ENCODE measurements at places on chromosomes 1 and 21.

DNA sequence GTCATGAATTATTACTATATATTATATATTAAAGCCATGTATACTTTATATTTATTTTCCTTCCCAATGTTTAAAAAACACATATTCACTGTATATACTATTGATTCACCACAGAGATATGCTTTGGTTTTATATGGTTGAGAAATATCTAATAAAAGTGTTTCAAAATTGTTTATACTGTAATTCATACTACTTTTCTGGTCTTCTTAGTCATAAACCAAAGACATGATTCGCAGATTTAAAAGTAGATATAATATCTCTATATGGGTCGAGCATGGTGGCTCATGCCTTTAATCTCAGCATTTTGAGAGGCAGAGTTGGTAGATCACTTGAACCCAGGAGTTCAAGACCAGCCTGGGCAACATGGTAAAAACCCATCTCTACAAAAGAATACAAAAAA is 738.4 kb downstream of the USP25 start:
- no peak for DNase-seq

DNA sequence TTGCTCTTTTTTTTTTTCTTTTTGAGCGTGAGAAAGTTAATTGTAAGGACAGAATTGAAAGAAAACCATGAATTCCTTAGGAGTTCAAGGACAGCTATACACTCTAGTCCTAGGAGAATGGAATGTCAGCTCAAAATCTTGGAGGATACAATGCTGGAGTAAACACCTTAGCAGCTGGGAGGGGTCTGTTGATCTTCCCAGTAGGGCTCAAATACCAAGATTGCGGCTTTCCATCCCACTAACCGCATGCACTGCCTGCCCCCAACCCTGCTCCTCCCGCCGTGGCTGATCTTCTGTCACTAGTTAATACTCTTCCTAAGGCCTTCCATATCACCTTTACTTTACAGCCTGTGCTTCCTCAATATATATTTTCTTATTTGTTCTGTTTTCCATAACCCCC is 2.6 kb upstream of the PDC start:
- no peak for DNase-seq

DNA sequence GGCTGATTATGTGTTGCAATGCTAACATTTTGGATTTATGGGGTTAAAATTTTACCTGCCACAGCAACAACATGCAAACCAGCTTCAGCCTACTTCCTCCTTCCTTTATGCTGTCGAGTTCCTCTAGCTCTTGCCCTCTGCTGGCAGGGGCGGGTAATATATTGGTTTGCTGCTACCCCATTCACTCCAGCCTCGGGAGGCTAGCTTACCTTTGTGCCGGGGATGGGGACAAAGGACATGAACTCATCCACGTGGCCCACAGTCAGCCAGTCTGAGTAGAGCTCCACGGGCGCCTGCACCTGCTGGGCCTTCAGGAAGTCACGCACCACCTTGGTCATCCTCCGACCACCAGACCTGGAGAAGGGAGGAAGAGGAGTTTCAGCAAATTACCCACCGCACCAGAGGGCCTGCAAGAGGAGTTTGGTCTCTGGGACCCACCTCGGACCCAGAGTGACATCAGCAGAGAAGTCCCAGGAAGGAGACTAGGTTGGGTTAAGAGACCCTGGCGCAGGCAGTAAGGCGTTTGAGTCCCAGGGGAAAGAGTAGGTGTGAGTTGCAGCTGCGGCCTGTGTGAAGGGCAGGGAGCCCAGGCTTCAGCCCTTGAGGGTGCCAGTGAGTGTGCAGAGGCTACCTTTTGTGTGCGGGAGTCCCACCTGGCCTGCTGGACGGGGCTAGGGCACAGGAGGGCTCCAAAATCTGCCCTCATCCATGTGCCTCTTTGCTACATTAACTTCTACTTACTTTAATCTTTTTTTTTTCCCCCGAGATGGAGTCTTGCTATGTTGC is 21.8 kb upstream of the SDHB start:
- no peak for DNase-seq

- DNase-seq, result no peak
These were observed 228.2 kb downstream of the KIF26B start for GRCh38 chr1:245382981-245383380.

DNA sequence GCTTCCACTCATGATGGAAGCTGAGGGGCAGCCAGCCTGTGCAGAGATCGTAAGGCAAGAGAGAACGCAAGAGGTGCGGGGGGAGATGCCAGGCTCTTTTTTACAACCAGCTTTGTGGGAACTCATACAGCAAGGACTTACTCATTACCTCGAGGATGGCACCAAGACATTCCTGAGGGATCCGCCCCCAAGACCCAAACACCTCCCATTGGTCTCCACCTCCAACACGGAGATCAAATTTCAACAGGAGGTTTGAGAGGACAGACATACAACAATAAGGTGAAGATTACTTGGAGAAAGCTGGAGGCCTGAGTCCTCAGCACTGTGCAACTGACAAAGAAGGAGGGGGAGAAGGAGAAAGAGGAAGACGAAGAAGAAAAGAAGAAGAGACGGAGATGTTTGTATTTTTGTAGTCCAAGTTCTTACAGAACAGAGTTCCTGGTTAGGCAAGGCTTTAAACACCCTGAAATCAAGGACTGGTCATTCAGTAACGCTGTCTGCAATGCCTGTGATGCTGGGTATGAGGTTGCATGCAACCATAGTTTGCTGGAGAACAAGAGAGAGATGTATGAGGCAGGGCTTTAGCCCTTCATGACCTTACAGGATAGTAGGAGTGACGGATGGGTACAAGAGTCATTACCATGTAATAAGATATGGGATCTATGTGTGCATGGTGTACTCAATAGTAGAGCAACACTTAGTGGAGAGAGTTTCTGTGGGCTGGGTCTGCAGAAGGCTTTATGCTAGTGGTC is 19.7 kb upstream of the GALNT2 start:
- peak; percentile 52 for DNase-seq

GRCh38 chr1:15290382-15290781 is 43.4 kb downstream of the FHAD1 start:
- DNase-seq, result peak; percentile 37

DNA sequence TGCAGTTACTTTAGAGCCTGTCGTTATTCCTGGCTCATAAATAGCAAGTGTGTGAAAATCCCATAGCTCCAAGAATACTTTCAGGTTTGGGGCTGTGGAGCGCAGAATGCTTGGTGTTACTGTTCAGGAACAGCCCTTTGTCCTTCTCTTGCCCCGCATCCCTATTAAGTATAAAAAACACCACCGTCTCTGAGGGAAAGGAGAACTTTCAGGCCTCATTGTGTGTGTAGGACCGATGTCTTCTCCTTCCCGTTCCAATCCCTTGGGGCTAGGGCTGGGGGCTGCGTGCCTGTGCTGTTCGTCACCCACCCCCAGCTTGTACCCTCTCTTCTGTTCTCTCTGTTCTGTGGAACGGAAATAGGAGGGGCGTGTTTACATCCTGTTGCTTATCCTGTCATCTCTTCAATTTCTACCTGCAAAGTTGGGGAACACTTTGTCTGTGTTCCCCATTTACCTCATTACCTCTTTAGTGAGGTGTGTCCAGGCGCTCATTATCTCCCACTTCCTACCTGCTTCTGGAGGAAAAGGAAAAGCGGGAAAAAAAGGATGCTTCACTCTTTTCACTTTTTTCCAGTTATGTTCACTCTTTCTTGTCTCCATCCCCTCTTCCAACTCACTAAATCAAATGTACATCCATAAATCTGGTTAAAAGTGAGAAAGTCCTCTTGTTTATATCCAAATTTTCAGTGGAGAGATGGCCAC is 788 bp upstream of the TXNIP start:
- no peak for DNase-seq

- no peak for DNase-seq
These were observed 30.0 kb upstream of the SLC19A1 start for GRCh38 chr21:45572231-45572630.

- DNase-seq, result no peak
These were observed 36.1 kb downstream of the PHC2 start for GRCh38 chr1:33394770-33395169.

DNA sequence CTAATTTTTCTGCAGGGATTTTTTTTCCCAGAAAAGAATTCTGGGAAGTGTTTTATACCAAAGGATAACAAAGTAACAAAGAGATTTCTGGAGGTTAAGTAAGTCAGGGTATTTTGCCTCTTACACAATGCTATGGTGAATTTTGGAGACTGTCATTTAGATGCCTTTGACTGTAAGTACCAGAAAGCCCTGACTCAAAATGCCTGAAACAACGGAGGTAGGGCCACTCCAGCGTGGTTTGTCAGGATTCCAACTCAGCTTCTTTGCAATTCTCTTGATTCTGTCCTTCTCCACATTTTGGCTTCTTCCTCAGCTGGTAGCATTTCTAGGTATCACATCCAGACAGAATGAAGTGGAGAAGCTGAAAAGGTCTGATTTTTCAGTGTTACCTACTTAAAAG is 106.5 kb downstream of the UCHL5 start:
- no peak for DNase-seq

GRCh38 chr1:57272150-57272549 is 151.7 kb downstream of the DAB1 start:
- DNase-seq, result no peak

DNA sequence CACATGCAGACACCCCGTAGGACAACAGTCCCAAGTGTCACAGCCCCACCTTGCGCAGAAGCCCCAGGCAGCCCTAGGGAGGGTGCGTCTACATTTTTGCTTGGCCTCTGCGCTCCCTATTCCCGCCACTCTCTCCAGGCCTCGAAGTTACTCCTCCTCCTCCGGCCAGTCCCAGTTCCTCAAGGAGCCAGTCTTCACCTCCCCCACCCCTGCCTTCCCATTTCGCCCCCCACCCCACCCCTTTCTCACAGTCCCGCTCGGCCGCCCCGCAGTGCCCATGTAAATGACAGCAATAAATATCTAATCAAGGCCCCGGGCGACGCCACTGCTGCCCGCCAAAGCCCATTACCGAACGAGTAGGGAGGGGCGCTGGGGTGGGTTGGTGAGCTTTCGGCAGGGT is 3.2 kb downstream of the DMBX1 start:
- DNase-seq, result no peak

DNA sequence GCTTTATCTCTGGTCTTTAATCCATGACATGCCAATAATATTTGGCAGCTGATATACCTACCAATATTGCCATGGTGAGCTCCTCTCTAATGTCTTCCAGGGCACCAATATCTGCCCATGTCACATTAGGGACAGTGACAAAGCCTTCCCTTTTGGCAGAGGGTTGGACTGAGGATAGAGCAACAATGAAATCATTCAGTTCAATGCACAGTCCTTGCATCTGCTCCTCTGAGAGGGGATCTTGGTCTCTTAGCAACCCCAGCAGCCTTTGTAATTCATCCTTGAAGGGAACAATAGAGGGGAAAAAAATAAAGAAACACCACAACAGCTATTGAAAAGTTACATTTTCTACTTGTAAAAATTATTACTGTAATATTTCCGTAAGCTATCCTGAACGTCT is 42.3 kb downstream of the NVL start:
- no peak for DNase-seq

DNA sequence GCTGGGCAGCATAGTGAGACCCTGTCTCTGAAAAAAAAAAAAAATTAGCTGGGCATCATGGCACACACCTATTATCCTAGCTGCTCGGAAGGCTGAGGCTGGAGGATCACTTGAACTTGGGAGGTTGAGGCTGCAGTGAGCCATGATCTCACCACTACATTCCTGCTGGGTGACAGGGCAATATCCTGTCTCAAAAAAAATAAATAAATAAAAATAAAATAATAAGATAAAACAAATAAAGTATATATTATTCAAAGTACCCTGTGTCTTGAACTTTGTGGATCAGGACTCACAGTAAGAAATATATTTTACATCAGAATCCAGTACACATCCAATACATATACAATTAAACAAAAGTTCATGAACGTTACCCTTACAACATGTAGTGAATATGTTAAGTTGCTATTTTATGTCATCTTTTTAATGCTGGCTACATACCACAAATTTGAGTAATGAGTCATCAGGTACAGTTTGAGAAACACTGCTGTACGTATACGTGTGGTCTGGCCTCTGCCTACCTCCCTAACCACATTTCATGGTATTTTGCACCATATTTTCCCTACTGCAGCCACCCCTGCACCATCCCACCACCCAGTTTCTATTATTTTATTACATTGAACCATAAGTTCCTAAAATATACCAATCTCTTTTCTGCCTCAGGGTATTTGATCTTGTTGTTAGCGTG is 4.4 kb downstream of the NME7 start:
- peak; percentile 90 for DNase-seq

DNA sequence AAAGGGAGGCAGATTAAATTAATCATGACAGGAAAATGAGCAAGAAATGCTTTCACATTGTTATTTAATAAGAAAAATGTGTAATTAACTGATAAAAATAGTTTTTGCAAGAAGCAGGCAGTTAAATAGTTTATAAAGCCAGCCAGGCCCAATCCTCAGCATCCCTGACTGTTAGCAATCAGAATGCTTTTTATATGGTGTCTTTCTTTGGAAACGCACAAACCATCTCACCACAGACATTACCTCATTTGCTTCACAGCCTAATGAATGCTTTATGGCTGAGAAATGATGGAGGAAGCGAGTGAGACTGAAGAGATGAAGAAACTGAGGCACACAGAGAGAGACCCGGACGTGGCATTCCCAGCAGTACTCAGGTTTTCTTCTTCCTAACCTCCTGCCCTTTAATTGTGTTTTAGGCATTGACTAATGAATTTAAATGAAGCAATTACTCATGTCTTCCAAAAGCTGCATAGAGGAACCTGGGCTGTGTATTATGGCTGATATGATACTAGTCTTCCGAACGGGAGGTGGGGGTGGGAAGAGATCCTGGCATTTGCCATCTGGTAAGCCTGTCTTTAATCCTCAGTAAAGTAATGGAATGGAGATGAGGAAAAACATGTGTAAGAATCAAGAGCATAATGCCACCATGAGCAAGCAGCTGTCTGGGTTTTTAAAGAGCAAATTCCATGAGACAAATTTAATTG is 116.1 kb upstream of the LMO4 start:
- no peak for DNase-seq

- no peak for DNase-seq
These were observed 33.3 kb downstream of the KLHDC7A start for GRCh38 chr1:18513995-18514394.

GRCh38 chr1:58808077-58808476 is 24.2 kb upstream of the JUN start:
- DNase-seq, result no peak

GRCh38 chr1:51990478-51990965 is at the start of gene RAB3B:
Gene RAB3B, minus strand, starts transcription at chr1:51990700. Its CDS starts 13,583 bp downstream, at chr1:51977117.
- peak; percentile 69 for DNase-seq

DNA sequence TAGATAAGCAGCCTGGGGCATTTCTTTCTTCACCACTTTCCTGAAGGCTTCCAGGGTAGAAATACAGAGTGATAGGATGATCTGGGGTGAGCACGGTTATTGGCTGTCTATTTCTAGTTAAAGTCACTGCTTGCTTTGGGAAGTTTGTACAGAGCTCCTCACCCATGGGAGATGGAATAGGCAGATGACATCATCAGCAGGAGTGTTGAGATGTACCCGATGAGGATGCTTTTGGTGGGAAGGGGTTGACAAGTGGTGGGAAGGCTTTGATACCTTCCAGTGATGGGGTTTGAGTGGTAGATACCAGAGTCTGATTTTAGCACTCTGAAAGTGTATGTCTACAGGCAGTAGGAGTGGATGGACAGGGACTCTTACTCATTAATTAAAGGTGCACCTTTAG is 112.6 kb downstream of the BRINP2 start:
- DNase-seq, result no peak
